Mucosa of descending colon (tissue), 3 donors: ENCODE measurements at places on chromosomes 12 and 14.
A peak's percentile ranks its signal among the peaks of the same experiment; 100 is the strongest.

DNA sequence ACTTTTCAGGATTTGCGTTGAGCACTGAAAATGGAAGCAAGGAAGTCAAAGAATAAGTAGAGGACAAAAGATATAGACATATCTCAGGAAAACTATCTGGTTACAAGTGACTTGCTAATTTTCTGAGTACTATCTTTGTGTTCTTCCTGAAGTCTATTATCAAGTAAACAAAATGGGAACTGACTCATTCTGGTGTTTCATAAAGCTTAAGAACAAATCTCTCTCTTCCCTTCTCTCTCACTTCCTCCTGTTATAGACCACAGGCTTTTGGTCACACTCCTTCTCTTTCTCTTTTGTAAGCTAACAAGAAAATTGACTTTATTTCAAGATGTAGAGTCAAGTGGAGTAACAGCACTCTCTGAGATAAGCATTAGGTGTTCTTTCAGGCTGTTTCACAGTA is 406.6 kb upstream of the SYT1 start:
- DNase-seq = no peak

DNA sequence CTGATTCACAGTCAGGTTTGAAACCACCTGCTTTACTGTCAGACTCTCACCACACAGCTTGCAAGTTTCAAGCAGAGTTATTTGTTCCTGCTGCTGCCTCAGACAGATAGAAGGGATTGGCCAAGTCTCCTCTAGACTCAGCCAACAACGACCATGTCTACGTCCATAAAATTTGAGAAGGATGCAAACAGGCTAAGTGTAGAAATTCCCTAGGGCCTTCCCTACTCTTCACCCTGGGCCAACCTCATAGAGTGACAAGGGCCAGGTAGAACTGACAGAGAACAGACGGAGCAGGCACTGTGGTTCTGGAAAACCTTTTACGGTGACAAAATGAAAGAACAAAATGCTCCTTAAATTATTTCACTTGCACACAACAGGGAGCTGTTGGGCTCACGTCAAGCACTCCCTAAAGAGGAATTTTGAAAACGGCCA is 39.5 kb downstream of the CLIP1 start:
- DNase-seq = no peak

- DNase-seq = no peak
These were observed 212.8 kb downstream of the EGLN3 start for GRCh38 chr14:33738029-33738428.

GRCh38 chr14:23300687-23301223 is 1.9 kb downstream of the PPP1R3E start:
- peak; percentile 62 for DNase-seq

DNA sequence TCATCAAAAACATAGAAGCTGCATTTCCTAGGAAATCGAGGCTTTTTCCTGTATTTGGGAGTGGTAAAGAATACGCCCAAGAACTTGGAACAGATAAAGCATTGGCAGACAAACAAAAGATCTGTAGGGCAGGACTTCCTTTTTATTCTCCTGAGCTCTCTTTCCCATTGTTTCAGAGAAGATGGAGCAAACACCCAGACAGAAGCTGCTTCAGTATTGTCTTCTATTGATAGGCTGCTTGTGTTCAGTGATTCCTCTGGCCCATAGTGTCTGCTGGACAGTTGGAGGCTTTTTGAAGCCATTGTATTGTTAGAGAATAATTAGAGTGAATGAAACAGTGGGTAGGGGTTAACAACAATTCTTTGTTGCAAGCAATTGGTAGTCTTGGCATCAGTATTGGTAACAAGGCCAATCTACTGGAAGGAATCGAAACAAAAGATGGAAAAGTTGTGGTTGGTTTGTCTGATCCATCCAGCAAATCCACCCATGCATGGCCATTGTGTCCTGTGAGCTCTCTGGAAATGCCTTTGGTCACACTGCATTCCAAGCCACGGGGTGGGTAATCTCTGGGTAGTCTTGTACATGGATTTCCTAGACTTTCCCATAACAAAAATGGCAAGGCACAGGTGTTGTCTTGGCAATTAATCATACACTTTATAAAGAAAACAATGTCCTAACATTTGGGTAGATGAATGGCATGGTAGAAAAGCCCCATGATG is 424.8 kb downstream of the RAD51B start:
- DNase-seq = no peak

- DNase-seq = no peak
These were observed 46.3 kb upstream of the PTGDR start for GRCh38 chr14:52220924-52221811.
